ENCODE measurements at places on chromosomes 3 and 15.

- no peak for DNase-seq
Measured at GRCh38 chr3:24043985-24044384, 98.9 kb downstream of the NR1D2 start.

- peak; percentile 17 for DNase-seq
Measured at GRCh38 chr3:56702490-56703315, 19.6 kb upstream of the TASOR start.

GRCh38 chr3:168583977-168584376, 488.3 kb upstream of the GOLIM4 start:
- no peak for DNase-seq

DNA sequence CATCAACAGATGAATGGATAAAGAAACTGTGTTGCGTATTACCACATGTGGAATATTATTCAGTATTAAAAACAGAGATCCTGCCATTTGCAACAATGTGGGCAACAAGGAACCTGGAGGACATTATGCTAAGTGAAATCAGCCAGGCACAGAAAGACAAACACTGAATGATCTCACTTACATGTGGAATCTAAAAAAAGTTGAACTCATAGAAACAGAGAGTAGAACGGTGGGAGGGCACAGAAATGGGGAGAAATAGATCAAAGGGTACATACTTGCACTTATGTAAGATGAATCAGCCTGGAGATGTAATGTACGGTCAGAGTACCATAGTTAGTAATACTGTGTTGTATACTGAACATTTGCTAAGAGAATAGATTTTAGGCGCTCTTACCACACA, 29.8 kb upstream of the MUC13 start:
- DNase-seq: no peak

- no peak for DNase-seq
Measured at GRCh38 chr3:112346491-112347122, 13.7 kb downstream of the CD200 start.
